Activated naive CD4-positive, alpha-beta T cell treated with anti-CD3 and anti-CD28 coated beads, Interleukin-2, amount 50 U/mL, for 72 hours (primary cell): ENCODE measurements at places on chromosomes 7 and 10.

GRCh38 chr10:30758338-30758737 lies 128.8 kb upstream of the LYZL2 start:
- no peak for DNase-seq

GRCh38 chr7:151013356-151013732 lies 10.9 kb downstream of the ATG9B start:
- DNase-seq, result no peak

- no peak for DNase-seq
Measured at GRCh38 chr10:86446987-86447386, 74.6 kb downstream of the WAPL start.

DNA sequence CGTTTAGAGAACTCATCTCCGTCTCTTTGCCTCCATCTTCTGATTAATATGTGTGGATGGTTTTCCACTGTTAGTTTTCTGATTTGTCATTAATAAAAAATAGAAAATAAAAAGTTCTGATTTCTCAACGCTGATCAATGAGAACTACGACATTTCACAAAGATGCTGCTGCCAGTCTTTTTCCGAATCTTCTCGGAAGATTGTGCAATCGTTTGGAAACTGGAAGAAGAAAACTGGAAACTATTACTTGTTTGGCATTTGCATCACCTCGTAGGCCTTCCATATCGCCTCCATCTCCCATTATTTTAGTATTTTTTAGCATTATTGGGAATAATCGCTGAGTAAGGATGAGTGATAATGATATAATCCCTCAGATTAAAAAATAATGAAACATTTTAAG lies 123.2 kb upstream of the KLF6 start:
- DNase-seq, result no peak

- DNase-seq, result no peak
Measured at GRCh38 chr10:70352401-70353097, 29.9 kb downstream of the LRRC20 start.

- no peak for DNase-seq
Measured at GRCh38 chr7:120467676-120468075, 194.7 kb downstream of the KCND2 start.

DNA sequence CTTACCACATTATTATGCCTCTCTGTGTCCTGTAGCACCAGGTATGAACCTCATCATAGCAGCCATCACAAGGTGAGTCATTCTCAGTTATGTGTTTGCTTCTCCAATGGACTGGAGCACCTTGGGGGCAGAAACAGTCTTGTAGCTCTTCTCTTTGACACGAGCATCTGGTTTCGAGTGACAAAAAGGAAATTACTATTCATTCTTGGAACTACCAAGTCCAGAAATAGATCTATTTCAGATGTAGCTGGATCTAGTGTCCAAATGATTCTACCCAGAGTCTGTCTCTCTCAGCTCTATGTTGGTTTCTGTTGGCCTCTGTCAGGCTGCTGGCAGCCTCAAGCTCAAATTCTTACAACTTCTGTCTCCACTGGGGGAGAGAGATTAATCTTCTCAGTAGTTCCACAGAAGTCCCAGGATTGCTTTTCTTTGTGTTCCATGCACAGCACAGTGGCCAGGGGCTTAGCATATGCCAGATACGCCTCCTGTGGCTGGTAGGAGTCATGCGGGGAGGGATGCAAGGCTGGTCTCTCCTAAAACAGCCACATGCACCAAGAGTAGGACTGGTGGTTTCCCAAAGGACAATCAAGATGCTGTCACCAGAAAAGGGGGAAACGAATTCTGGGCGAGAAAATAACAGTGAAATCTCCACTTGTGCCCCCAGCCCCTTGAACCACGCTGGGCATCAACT lies 37.2 kb upstream of the PAPSS2 start:
- DNase-seq, result no peak

DNA sequence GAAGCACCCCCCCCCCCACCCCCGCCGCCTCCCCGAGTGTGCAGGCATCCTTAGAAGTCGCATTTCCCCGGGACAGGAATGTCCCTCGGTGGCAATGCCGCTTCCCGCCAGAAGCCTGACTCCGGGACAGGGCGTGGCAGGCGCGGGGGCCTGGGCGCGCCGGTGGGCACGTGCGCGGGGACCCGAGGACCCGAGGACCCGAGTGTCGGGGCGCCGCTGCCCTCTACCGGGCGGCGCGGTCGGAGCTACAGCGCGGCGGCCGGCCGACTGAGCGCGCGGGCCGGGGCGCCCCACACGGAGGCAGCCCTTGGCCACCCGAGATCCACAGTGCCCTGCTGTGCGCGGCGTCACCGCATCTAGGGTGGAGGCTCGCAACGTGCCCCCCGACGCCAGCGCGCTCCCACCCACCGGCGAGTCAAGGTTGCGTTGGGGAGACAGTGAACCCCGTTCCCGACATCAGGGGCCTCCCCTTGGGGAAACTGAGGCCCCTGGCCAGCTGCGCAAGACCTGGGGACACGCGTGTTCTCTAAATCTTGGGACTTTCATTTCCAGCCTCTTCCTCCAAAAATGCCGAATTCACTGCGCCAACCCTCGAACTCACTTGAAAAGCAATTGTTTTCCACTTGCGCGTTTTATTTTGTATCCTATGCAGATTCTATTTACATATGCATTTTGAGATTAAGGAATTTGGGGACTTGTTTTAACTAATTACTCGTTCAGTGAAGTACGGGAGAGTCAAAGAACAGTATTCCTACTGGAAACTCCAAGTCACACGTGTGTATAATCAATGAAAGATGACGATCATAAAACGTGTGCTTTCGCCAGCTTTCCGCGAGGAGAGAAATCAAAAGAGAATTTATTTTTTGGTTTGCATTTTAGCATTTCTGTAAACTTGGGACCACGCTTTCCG lies 3.1 kb upstream of the CUX1 start:
- DNase-seq, result peak; percentile 73

DNA sequence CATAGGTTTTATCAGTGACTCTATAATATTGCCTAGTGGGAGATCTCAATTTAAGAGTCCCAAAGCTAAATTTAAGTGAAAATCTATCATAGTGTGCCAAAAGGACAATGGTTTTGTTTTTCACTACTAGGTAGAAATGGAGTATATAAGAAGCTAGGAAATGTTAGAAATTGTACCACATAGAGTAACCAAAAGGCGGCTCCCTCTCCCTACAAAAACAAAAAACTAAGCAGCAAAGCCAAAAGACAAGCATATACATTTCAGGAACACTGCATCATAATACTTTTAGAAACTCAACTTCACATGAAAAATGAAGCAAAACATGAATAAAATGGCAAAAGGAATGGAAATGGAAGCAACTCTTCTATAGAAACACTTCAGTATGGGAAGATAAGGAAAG lies 271.6 kb downstream of the CACNA2D1 start:
- DNase-seq, result no peak

- DNase-seq, result peak; percentile 35
Measured at GRCh38 chr10:104331208-104331838, 6.9 kb downstream of the ITPRIP start.

DNA sequence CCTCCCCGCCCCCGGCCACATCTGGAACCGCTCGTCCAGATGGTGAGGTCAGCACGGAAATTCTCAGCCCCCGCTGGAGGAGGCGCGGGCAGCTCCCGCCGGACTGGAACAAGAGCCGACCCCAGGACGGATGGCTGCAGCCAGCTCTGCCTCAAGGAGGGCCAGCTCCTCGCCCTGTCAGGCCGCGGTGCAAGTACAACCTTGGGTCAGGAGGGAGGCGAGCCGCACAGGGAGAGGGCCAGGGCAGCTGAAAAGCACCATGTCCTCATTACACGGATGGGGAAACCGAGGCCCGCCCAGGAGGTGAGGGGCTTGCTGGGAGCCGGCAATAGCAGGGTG lies 3.8 kb upstream of the GRIFIN start:
- DNase-seq, result no peak

GRCh38 chr10:74415146-74415839 lies 264.3 kb downstream of the ADK start:
- DNase-seq, result no peak

DNA sequence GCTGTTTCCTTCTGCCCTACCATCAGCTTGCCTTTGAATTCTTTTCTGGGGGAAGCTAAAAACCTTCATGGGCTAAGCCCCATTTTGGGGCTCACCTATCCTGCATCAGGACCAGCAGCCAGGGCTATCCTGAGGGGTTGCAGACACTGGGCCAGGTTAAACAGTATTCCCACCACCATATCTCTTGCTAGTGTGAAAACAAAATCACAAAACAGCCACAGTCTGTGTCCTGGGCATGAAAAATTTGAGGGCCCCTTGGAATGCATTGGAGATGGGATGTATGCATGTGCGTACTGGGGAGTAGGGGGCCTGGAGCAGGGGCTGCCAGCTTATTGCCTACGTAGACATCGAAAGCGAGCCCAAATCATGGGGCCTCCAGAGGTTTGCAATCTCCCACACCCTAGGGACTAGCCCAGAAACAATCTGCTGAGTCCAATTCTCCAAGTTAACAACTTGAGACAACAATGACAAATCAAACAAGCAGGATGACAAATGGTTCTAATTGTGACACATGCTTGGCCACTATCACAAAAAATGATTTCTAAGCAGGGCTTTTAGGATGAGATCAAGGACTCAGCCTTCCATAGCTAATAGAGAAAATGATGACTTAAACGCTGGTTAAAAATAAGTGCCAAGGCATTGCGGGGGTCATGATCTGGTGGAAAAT lies 557.1 kb downstream of the KCNMA1 start:
- DNase-seq, result no peak

DNA sequence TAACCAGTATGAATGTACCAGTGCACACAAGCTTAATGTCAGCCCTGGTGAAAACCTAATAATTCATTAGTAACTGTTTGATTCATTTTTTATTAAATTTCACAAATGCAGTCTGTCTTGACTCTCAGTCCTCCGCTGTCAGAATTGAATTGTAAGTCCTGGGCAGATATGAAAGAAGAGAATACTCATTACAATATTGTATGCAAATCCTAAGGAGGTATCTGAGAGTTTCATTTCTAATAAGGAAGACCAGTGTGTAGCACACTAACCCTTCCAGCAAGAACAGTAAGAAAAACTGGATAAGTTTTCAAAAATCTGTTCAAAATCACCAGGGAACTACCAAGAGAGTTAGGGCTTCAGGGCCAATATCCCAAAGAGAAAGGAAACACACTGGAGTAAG lies 652.1 kb downstream of the SUGCT start:
- DNase-seq, result no peak

GRCh38 chr10:24884793-24885192 lies 67.6 kb downstream of the PRTFDC1 start:
- DNase-seq, result no peak

GRCh38 chr10:98511876-98512275 lies 65.1 kb upstream of the HPS1 start:
- no peak for DNase-seq

DNA sequence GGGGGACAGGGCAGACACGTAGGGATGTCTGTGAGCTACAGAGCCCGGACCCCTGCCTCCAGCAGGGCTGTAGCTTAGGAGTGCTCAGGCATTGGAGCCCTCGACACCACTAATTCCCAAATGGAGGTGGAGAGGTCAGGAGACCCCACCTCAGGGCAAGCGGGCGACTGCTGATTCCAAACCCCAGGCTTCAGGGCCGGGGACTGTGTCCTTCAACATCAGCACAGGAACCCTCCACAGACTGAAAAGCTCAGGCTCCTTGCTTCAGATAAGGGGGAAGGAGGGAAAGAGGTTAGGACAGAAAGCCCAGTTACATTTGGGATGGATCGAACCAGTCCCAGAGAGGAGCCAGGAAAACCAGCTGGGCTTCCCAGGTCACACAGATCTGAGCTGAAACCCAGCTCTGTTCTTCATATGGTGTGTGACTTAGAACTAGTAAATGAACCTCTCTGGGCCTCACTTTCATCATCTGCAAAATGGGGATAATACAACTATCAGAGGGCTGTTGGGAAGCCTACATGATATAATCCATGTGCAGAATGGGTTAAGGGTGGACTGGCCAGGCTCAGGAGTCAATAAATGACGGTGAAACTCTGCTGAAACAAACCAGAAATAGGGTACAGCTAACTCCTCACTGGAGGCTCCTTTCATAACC lies 16.7 kb downstream of the POLL start:
- no peak for DNase-seq

- DNase-seq, result no peak
Measured at GRCh38 chr7:78499971-78500370, 701.4 kb downstream of the PHTF2 start.
